ELR (cell line): ENCODE measurements at places on chromosomes 3 and 15.

- no peak for DNase-seq
Observed at GRCh38 chr3:146948186-146948585, 343.0 kb upstream of the PLSCR5 start.

GRCh38 chr15:65940618-65940909, 71.3 kb downstream of the RAB11A start:
- DNase-seq, result peak; percentile 21

DNA sequence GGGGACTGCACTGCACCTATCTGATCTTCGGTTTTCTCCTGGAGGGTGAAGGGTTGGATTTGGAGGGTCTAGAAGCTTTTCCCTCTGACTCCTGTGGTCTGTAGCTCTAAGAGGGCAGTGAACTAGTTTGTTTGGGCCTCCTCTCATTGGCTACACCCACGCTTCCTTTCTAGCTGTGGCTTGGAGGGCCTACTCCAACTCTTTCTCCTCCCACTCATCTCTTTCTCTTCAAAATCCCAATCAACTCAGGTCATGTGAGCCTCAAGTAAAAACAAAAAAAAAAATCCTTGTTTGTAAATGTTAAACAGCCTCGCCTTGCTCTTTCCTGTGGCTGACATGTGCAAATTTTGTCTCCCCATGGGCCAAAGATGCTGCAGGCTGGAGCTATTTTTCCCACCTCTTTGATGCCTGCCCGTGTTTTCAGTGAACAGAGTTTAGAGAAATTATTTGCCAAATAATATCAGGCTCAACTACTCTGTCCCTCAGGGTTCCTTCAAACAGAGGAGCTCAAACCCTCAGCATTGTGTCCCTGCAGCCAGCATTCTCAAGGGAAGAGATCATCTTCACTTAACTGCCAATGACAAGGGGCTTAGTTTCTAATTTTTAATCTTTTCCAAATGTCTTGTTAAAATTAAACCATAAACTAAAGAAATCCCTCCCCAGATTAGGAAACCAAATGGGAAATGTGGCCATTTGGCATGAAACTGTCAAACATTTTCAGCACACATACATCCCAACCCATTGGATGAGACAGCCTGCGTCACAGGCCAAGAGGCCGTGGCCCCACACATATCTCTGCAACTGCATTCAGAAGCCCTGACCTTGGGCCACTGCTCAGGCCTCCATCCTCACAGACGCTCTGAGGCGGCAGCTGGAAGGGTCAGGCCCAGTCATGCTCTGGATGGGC, 114.8 kb upstream of the THBS1 start:
- no peak for DNase-seq

- DNase-seq, result no peak
Observed at GRCh38 chr3:157373783-157374182, 62.9 kb upstream of the PTX3 start.

GRCh38 chr3:115187149-115187757, 40.2 kb upstream of the ZBTB20 start:
- no peak for DNase-seq

GRCh38 chr3:189027626-189028155, 144.1 kb upstream of the TPRG1 start:
- DNase-seq, result no peak

DNA sequence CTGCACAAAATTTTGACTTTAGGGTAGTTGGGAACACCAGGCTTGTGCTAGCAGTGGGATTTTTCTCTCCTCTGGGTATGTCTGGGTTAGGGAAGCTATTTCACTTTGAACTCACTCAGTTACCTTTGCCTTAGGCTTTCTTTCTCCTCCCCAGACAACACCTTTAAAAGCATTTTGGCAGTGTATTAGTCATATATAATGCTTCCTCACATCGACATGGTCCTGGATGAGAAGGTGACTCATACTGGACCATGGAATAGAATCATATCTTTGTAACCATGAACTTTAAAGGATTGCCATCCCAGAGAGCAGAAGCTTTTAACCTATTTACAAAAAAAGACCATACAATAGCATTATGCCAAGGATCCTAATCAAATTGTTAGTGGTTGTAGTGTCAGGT, 2.7 kb downstream of the RYR3 start:
- peak; percentile 16 for DNase-seq

- DNase-seq, result peak; percentile 7
Observed at GRCh38 chr15:55552926-55553325, 35.2 kb downstream of the PYGO1 start.

DNA sequence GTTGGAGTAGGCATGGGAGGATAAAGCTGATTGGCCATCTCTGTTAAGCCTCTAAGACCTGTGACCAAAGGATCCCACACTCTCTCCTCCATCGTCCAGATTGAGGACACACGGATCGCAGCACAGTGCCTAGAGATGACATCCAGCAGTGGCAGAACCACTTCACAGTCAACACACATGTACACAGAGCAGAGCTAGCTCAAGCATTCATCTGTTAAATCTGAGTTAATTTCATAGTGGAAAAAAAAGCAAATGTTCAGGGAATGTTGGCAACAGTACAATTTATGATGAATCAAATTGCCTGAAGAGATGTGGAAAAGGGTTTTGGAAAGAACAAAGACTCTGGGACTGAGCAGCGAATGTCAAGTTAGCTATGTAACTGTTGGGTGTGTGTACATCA, 108.1 kb upstream of the PLAAT1 start:
- DNase-seq, result peak; percentile 32
